ENCODE measurements at places on chromosomes 3 and 15.

DNA sequence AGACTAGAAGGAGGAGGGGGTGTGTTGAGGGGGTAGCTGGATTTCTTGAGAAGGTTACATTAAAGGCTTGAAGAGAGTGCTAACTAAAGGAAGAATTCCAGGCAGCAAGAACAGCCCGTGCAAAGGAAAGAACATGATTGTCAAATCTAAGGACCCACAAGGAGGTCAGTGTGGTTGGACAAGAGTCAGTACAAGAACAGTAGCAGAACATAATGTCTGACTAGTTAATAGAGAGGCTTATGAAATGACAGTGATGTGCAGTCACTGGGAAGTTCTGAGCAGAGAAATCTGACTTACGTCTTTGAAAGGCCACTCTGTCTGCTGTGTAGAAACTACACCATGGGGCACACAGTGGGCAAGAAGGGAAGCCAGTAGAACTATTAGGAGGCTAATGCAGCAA lies 19.8 kb upstream of the RBMS3 start:
- no peak overlapping the region for H3K4me3 ChIP-seq
- H3K27ac ChIP-seq, result no peak overlapping the region
- no peaks in the 10 kb centered on the region for H3K4me1 ChIP-seq
- no peak for DNase-seq

DNA sequence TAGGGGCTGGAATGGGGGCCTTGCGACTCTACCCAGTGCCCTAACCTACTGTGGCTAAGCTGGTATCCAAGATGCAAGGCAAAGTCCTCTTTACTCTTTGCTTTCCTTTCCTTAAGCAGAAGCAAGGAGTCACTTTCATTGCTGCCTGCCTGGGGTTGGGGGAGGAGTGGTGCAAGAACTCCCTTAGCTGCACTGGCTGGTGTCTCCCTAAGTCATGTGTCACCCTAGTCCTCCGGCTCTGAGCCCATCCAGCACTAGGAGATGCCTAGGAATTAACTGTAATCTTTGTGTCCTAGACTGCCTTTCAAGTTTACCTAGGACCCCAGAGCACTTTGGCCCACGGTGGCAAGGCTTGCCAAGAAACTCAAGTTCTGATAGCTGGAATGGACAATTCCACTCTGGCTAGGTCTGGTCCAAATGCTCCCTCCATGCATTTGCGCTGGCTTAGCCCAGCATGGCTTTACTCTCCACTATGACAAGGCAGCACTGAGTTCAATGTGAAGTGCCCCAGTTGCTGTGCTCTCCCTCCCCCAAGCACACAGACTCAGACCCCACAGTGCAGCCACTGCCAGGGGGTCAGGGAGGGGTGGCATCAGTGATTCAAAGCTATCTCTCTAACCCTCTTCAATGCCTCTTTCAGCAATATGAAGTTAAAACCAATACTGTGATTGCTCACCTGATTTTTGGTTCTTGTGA lies 58.7 kb downstream of the ESYT3 start:
- H3K36me3 ChIP-seq, result peaks cover 26% of the 10 kb centered on the region
- H3K4me1 ChIP-seq, result no peaks in the 10 kb centered on the region
- no peaks in the 10 kb centered on the region for H3K27me3 ChIP-seq

DNA sequence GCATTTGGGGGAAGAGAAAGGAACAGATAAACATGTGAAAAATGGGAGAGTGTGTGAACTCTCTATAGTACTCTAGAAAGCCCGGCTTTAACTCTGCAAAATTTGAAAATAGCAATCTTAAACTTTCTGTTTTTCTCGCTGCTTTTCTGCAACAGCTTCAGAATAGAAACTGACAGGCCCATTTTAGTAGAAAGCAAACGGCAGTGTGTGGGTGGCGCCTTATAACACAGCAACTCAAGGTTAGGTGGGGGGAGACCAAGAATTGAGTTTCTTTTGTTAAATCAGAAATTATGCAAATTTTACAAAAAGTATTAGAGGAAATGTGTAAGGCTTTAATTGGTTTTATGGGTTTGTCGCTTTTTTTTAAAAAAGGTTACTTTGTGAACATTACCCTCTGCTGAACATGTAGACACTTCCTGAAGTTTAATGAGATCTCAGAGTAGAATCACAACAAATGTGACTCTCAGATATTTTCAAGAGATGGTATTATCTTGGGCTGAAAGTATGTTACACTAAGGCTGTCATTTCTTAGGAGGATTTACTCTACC lies 107.0 kb downstream of the PTPRG start:
- H3K27me3 ChIP-seq, result no peaks in the 10 kb centered on the region
- DNase-seq, result no peak
- peaks cover 8% of the 10 kb centered on the region for H3K36me3 ChIP-seq
- H3K27ac ChIP-seq, result no peak overlapping the region

GRCh38 chr3:110881069-110881468 lies 190.5 kb upstream of the NECTIN3 start:
- peaks cover 4% of the 10 kb centered on the region for H3K36me3 ChIP-seq
- DNase-seq, result no peak
- H3K4me3 ChIP-seq, result no peak overlapping the region
- H3K27me3 ChIP-seq, result no peaks in the 10 kb centered on the region
- H3K27ac ChIP-seq, result no peak overlapping the region

DNA sequence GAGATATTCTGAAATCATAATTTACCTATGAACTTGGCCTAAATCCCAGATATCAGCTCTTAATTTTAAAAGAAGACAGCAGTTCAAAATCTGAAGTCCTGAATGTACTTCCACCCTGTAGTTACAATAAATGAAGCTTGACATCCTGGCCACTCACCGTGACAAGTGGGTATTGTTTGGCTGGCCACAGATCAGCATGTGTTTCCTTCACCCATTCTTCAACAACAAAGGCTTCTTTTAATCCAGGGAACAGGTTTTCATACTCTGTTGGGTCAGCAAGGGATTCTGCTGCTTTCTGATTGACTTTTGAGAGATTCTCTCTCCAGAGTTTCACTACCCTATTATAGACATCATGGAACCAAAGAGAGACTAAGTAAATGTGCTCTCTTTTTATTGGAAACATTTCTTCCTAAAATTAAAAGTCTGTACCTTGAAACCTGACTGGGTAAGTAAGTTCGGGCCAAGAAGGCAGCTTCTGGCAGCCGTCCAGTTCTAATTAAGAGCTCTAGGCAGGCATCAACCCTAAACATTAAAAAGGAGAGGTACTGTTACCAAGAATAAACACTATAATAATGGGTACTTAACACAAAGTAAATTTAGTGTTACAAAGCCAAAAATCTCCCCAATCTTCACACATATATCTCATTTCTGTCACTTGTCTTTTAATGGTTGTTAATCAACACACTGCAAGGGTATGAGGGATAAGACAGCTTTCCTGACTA lies 15.2 kb downstream of the MRPS22 start:
- peaks cover 20% of the 10 kb centered on the region for H3K4me1 ChIP-seq
- no peaks in the 10 kb centered on the region for H3K27me3 ChIP-seq
- peaks cover 30% of the 10 kb centered on the region for H3K36me3 ChIP-seq
- DNase-seq, result no peak

DNA sequence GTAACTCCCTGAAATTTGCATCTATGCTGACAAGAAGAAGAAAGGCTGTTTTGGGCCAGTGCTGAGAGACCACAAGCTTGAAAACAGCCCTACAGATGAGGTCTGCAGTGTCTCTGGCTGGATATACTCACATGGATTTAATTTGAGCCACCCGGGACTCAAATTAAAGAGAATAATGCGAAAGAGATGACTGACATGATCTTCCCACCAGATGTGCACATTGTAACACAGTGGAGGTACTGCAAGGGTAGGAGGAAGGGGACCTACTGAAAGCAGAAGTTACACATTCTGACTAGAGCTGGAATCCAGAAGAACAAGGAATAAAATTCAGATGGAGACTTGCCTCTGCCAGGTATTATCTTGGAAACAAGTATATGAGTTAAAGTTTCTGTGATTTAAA lies 728.3 kb upstream of the SGO1 start:
- no peaks in the 10 kb centered on the region for H3K4me1 ChIP-seq
- H3K27ac ChIP-seq, result no peak overlapping the region
- no peak for DNase-seq

DNA sequence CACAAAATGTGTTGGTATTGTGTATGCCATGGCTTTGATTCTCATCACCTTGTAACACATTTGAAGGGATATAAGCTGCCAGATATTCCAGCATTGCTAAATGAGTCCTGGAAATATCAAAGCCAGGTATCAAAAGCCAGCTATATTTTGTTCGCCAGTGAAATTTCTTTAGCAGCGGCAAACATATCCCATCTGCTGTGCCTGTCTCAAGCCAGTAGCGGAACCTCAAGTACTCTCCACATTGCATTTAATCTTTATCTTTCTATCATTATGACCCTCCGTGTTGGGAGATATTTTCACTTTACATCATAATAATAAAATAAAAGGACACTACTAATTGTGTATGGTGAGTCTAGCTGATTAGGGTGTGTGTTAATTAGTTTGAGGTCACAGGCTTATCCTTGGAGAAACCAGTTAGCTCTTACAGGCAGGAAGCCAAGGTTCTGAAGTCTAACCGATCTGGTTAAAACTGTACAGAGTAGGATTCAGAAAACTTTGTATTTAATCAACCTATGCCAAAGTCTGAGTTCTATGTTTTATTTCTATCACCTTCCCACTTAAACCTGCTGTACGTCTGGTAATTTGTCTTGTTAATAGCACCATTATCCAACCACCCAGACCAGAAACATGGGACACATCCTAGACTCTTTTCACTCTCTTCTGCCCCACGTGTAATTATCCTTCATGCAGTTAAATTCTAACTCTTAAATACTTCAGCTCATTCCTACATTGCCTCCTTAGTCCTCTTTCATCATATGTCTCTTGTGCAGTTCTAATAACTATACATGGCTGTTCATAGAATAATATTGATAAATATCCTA lies 14.5 kb downstream of the TIPARP start:
- peaks cover 28% of the 10 kb centered on the region for H3K4me1 ChIP-seq
- no peak overlapping the region for H3K27ac ChIP-seq
- H3K27me3 ChIP-seq, result no peaks in the 10 kb centered on the region
- DNase-seq, result no peak

GRCh38 chr3:62173939-62174515 lies 199.3 kb downstream of the FEZF2 start:
- peaks cover 17% of the 10 kb centered on the region for H3K4me1 ChIP-seq
- H3K27ac ChIP-seq, result no peak overlapping the region
- DNase-seq, result no peak
- peaks cover 17% of the 10 kb centered on the region for H3K36me3 ChIP-seq
- H3K27me3 ChIP-seq, result no peaks in the 10 kb centered on the region
- no peak overlapping the region for H3K4me3 ChIP-seq

DNA sequence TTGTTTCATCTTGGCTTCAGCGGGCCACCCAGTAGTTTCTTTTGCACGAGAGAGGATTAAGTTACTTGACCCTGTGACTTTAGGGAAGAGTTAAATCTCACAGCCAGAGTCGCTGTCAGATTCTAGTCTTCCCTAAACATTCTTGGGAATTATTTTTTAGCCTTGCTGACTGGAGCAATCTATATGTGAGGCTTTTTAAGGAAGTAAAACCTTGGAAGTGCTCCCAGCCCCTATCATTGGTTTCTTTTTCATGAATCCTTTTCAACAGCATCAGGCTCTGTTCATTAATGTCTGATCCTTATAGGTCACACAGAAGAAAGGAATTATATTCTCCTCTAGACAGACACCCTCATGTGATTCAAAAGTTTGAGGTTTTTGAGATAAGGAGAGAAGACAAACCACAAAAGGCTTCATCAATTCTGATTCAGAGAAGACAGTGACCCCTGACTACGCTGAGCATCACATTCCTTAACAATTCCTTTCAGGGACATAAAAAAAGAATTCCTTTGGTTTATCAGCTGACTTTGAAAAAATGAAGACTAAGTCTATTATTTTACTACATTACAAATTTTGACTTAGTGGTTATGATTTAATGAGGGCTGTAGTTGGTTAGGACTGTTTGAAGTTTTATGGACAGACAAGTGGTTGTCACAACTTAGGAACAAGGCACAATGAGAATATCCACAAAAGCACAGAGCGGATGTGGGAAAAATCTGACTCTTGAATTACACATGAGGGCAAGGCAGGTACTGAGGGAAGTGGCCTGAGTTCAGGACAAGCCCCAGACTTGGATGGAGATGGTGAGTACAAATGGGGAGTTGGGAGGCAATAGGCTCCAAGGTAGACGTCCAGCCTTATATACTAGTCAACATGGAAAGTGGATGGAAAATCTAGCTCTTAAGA lies 171.1 kb upstream of the STT3B start:
- H3K36me3 ChIP-seq, result no peaks in the 10 kb centered on the region
- no peaks in the 10 kb centered on the region for H3K27me3 ChIP-seq
- peaks cover 19% of the 10 kb centered on the region for H3K4me1 ChIP-seq
- H3K4me3 ChIP-seq, result no peak overlapping the region
- H3K27ac ChIP-seq, result peak overlapping the region; percentile 5

- peak overlapping the region; percentile 75 for H3K27ac ChIP-seq
- no peaks in the 10 kb centered on the region for H3K27me3 ChIP-seq
- peaks cover 28% of the 10 kb centered on the region for H3K4me1 ChIP-seq
- H3K36me3 ChIP-seq, result peaks cover 10% of the 10 kb centered on the region
Measured at GRCh38 chr3:123154020-123154985, 47.4 kb upstream of the SEC22A start.

DNA sequence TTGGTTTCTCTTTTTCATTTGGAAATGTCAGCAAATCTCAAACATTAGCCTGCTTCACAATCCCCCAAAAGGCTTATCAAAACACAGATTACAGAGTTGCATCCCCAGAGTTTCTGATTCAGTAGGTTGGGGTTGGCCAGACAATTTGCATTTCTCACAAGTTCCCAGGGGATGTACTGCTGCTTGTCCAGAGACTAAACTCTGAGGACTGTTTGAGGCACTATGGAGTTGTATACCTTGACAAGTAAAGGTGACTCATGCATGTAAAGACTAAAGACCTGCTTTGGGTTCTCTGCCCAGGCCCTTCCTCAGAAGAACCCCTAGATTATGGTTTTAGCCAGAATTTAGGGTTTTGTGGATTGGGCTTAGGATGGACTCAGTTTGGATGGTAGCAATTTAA lies 151.1 kb upstream of the ARHGEF26 start:
- H3K4me3 ChIP-seq, result no peak overlapping the region
- DNase-seq, result no peak
- H3K27ac ChIP-seq, result no peak overlapping the region
- H3K36me3 ChIP-seq, result no peaks in the 10 kb centered on the region
- H3K4me1 ChIP-seq, result no peaks in the 10 kb centered on the region
- H3K27me3 ChIP-seq, result no peaks in the 10 kb centered on the region

GRCh38 chr3:15815696-15816095 lies 17.9 kb upstream of the ANKRD28 start:
- no peaks in the 10 kb centered on the region for H3K36me3 ChIP-seq
- no peak overlapping the region for H3K4me3 ChIP-seq
- DNase-seq, result no peak
- no peak overlapping the region for H3K27ac ChIP-seq

DNA sequence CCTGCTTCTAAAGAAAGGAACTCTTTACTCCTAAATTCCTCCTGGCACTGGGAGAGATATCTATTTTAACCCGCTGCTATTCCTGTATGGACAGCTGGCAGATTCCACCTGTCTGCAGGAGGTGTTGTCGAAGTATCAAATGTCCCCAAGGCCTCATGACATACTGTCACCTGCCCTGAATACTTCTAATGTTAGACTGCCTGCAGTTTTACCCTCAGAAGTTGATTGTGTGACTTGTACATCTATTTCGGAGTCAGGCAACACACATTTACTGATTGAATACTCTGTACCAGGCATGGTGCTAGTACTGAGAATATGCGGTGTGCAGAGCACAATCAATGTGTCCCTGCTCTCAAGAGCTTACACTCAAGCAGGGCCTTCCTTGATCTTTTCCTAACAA lies 38.6 kb downstream of the PDZRN3 start:
- H3K27me3 ChIP-seq, result no peaks in the 10 kb centered on the region
- no peak for DNase-seq
- peaks cover 10% of the 10 kb centered on the region for H3K4me1 ChIP-seq
- no peak overlapping the region for H3K4me3 ChIP-seq
- H3K36me3 ChIP-seq, result no peaks in the 10 kb centered on the region
- no peak overlapping the region for H3K27ac ChIP-seq

GRCh38 chr3:180267202-180267843 lies 230.6 kb upstream of the PEX5L start:
- no peak overlapping the region for H3K27ac ChIP-seq
- H3K4me1 ChIP-seq, result no peaks in the 10 kb centered on the region
- no peak overlapping the region for H3K4me3 ChIP-seq
- no peaks in the 10 kb centered on the region for H3K27me3 ChIP-seq
- no peak for DNase-seq

All from neural crest cell (in vitro differentiated cells).